Progenitor cell of endocrine pancreas (in vitro differentiated cells): ENCODE measurements at places on chromosomes 3 and 15.

- no peak for DNase-seq
These were observed 707.4 kb downstream of the MECOM start for GRCh38 chr3:168956076-168956475.

DNA sequence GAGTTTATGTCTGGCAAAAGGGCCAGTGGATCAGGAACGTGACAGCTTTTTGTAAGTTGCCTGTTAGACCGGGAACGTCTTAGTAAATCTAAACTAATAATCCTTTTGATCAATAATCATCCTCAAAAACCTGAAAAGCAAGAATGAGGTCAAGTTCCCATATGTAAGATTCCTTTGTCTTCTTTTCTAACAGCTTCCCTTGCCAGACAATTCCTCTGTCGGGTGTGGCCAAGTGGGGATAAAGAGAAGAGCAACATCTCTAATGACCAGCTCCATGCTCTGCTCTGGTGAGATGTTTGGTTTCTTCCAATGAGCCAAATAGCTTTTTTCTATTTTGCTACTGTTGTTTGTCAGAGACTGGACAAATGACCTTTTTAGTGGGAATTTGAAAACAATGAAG, 19.8 kb downstream of the FANCD2OS start:
- no peak for DNase-seq

DNA sequence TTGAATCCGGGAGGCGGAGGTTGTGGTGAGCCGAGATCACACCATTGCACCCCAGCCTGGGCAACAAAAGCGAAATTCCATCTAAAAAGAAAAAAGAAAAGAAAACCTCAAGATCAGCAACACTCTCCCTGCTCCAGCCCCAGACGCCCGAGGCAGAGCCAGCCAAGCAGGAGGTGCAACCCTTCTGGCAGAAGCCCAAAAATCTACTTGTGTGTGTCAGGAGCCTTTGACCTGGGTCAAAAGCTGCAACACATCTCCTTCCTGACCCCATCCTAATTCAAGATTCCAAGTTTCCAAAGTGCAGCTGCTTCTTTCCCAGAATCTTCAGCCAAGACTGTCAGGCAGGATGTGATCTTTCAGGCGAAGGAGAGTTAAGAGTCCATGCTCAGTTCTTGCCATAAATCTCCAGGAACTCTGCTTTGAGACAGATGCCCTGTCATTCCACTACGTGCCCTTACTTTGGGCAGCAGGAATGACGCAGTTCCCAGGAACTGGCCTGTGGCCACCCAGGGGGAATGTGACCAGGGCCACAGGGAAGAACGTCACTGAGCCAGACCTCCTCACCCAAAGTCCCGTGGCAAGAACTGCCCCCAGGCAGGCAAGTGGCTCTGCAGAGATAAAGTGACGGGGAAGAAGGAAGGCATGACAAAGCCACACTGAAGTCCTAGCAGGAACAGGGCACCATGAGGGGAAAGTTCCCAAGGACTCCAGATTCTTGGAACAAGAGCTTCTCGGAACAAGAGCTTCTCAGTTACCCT, 39.4 kb downstream of the SH3BP5 start:
- DNase-seq: no peak

GRCh38 chr3:111739311-111739911, 119.7 kb upstream of the PHLDB2 start:
- DNase-seq: no peak

- no peak for DNase-seq
These were observed 12.7 kb downstream of the OXTR start for GRCh38 chr3:8756671-8757070.

DNA sequence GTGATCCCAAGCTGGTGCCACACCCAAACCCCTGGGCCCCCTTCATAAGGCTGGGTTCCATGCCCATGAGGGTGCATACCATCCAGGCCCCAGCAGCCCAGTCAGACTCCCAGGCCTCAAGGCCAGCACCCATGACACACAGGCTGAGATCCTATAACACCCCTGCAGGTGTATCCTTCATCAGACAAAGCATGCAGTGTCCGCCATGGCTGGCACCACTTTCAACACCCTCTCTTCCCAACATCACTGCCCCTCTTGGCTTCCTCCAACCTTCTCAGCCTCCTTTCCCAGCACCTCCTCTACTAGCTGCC, 3.5 kb downstream of the CCDC51 start:
- DNase-seq: no peak

GRCh38 chr3:95311272-95311671, 1248.4 kb downstream of the NSUN3 start:
- no peak for DNase-seq

DNA sequence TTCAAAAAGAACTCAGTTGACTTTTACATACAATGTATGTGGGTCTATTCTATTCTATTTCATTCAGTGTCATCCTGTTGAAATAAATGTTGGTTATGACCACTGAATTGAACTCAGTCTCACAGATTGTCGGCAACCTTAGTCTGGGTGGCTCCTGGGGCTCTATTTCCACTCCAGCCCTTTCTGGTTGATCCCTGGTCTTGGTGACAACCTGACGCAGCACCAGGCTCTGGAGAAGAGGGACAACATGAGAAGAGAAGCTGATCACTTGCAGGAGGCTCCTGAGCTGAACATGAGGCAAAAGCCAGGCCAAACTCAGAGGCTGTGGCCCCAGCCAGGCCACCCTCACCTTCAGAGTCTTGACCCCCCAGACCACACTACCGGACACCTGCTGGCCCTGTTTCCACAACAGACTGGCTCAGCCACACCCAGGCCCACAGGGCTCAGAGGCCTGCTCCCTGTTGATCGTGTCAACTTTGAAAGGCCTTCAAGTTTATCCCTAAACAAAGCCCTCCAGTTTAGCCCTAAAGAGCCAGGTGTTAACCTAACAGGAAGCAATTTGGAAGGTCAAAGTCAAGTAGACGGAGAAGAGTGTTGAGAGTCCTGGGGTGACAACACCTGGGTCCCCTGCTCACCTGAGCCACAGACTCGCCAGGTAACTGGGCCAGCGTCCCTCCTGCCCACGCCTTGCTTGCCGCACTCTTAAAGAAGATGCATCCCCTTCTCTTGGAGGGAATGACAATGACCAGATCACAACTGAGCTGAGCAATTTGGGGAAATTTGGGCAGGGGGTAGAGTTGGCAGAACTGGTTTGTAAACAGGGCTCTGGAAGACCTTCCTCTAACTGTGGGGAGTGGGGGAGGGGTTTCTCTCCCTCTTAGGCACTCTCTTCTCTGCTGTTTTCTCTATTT, 15.4 kb upstream of the MUC20 start:
- no peak for DNase-seq

- DNase-seq: no peak
These were observed 35.2 kb downstream of the MGLL start for GRCh38 chr3:127787071-127787490.

- no peak for DNase-seq
These were observed 74.5 kb downstream of the SPTSSB start for GRCh38 chr3:161296814-161297213.

GRCh38 chr3:81741216-81741615, 20.2 kb downstream of the GBE1 start:
- no peak for DNase-seq

DNA sequence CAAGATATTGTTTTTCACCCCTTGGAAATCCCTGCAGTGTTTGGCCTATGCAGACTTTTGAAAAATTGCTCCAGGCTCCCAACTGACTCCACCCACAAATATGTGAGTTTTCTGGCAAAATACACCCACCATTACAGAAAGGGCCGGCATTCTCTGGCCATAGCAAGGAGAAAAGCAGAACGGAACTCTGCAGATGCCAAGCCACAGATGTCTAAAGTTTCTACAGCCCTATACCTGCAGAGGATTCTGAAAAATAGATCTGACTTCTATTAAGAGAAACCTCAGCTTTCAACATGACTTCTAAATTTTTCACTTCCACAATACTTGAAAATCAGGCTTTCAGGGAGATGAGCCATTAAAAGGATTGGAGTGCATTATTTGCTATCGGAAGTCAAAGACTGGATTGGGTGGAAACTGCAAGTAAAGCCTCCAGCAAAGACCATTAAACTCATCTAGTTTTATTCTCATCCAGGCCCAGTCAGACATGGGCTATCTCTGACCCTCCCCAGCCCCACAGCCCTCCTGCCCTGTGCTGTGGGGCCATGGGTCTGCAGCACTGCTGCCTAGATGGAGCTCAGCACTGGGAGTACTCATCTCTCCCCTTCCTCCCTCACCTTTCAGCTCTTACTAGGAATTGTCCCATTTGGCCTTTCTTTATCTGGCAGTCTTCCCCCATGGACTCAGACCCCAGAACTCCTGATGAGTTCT, 243.1 kb upstream of the GOLGA6L4 start:
- no peak for DNase-seq

GRCh38 chr3:74676-75243, 121.8 kb upstream of the CHL1 start:
- DNase-seq: no peak

GRCh38 chr3:86969500-86970189, 21.3 kb downstream of the VGLL3 start:
- no peak for DNase-seq
